RPMI8226 (cell line): ENCODE measurements at places on chromosomes 1 and 21.

DNA sequence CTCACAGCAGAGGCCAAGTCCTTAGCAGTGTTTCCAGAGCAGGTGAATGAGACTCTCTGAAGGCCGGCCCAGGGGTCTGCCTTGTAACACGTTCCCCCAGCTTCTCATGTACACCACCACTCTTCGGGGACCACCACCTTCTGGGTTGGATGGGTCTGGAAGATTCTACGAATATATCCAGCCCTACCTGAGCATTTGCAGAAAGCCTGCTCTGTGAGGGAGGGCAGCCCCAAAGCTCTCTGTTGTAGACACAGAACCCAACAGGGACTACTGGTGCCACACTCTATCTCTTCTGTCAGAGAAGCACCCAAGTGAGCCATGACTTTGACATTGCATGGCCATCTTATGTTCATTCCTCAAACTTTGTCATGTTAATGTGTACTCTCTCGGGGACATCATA is 61.8 kb downstream of the CD247 start:
- no peak for DNase-seq

GRCh38 chr1:62746809-62747138 is 37.2 kb upstream of the ATG4C start:
- DNase-seq: no peak

- no peak for DNase-seq
Measured at GRCh38 chr1:12191242-12192032, 24.6 kb downstream of the TNFRSF1B start.

GRCh38 chr1:52157582-52157981 is 15.7 kb downstream of the ZFYVE9 start:
- DNase-seq: no peak

DNA sequence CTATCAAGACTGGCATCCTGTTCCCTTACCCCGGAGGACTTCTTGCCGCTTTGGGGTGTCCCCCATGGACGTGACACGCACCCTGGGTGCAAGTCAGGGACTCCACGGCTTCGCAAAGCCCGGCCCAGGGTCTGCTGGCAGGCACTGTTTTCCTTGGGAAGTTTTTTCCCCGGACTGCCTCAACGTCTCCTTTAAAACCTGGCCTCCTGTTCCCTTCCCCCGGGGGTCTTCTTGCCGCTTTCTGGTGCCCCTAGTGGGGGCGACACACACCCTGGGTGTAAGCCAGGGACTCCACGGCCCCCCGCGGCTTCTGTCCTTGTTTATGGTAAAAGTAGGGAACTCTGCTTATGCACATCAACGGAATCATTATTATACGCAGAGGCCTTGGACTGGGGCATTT is 136.6 kb downstream of the LIPI start:
- no peak for DNase-seq

DNA sequence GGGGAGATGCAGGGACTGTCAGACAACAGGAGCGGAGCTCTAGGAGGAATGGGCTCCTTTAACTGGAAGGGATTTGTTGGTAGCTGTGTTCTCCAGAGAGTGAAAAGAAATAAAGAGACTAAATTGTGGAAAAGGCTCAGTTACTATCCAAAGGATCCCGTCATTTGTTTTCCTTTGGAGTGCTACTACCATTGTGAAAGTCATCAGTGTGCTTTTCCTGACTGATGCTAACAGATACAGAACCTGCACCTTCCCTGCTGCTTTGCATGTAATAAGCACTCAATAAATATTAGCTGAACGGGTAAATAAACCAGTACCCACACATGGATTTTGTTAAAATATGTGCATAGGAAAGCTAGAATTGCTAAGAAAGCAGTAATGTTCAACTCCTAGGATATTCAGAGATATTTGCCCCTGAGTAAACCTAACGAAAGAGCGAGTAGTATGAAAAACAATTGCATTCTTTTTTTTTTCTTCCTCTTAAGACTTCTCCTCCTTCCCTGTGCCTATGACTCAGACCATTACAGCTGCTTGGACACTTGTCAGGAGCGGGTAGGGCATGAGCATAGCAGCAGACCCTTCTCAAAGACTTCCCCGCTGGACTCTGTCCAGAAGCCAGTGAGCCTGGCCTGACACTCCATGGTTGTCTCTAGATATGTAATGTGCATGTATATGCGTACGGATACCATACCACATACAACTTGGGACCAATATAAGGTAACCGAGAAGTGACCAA is 41.7 kb downstream of the PTGFRN start:
- DNase-seq: no peak

GRCh38 chr21:41121785-41122415 is 46.1 kb upstream of the BACE2 start:
- peak; percentile 91 for DNase-seq

DNA sequence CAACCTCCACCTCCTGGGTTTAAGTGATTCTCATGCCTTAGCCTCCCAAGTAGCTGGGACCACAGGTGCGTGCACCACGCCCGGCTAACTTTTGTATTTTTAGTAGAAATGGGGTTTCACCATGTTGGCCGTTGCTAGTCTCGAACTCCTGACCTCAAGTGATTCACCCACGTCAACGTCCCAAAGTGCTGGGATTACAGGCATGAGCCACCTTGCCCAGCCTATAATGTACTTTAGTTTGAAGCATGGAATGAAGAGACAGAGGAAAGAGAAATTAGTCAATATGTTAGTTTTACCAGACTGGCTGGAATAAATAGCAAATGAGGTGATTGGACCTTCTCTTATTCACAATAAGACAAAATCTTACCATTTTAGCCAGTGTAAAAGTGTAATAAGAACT is 89.0 kb downstream of the GTF2B start:
- DNase-seq: no peak
